Left colon (tissue), 2 donors: ENCODE measurements at places on chromosomes 3 and 15. TPM values are rescaled to one million over a fixed set of nuclear protein-coding genes. Genes with fewer than 3 reads are reported as not detected.

Gene SKOR1
- 0.47 TPM for total RNA-seq

Gene CHCHD4
- total RNA-seq, result 18.9 TPM

Gene GLDN
- total RNA-seq, result 3.2 TPM

Gene GOLGA6L10
- total RNA-seq, result 0.17 TPM

Gene GOLGA8S
- total RNA-seq, result 0.17 TPM

Gene SI
- 53.2 TPM for total RNA-seq

Gene SCN10A
- not detected for total RNA-seq

Gene NR2F2
- 24.9 TPM for total RNA-seq

Gene ZBTB38
- 143 TPM for total RNA-seq
